Lung (tissue), 17 donors: ENCODE measurements at places on chromosomes 7 and 10. TPM values are rescaled to one million over a fixed set of nuclear protein-coding genes. Genes with fewer than 3 reads are reported as not detected.

The FIGNL1 gene
- total RNA-seq = 7.6 TPM

The ENTPD1 gene
- total RNA-seq = 20.9 TPM

The DPYSL4 gene
- 1.1 TPM for total RNA-seq

The TEX36 gene
- total RNA-seq = not detected

- no peak for DNase-seq
These were observed 48.4 kb upstream of the ST8SIA6 start for GRCh38 chr10:17502814-17503213.

DNA sequence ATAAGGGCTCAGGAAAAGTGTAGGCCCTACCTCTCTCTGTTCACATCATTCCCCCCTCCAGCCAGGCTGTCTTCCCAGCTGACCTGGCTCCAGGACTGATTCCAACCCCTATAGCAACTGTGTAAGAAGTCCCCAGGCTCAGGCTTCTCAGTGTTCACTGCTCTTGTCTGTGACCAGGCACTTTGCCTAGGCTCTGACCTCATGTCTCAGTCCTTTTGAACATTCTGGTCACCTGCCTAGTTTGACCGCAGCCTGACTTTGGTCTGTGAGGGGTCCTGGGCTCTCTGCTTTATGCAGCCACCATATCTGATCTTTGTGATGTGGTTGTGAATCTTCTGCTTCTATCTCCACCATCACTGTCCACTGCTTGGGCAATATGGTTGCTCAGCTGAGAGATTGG lies 24.5 kb downstream of the HIF1AN start:
- DNase-seq = no peak

DNA sequence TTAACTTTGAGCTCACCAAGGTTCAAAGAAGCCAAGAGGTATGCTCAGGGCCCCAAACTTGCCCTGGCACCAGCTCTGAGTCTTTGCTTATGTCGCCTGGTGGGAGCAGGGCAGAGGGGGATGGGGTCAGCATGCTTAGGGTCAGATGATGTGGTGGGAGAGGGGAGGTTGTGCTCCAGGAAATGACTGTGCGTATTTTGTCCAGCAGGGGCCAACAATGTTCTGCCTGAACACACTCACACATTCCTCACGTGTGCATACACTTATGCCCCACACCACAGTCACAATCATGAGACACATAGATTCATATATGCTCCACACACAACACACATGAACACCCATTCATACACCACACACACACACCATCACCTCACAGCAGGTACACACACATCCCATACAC lies 4.4 kb upstream of the RAMP3 start:
- DNase-seq = no peak

The GJD4 gene
- total RNA-seq = not detected

DNA sequence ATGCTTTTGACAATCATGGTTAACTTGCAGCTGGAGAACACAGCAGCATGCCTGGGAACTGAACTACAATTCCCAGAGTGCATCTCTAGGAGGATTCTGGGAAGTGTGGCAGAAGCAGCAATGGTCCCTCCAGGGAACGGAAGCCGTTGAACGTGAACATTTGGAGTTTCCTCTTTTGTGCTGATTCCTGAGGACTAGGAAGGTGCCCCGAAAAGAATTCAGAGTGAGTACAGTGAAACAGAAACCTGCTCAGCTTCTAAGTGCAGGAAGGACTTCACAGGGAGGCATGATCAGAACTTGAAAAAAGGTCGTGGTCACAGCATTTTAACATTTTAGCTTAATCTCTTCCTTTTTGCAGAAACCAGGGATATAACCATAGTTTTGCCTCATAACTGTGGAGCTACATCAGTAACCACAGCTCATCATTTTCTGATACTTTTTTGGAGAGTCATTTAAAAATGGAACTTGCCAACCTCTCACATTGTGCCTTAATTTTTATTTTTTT lies at the start of gene NUDT13:
Gene NUDT13, plus strand, starts transcription at position 111 of the 505 bp plus-strand sequence. CDS start 3,911 bp downstream, outside the sequence.
- DNase-seq = peak; percentile 92

GRCh38 chr7:108345710-108346336 lies 110.4 kb downstream of the NRCAM start:
- no peak for DNase-seq

- peak; percentile 64 for DNase-seq
These were observed 38.0 kb downstream of the INPP5A start for GRCh38 chr10:132575320-132576201.

DNA sequence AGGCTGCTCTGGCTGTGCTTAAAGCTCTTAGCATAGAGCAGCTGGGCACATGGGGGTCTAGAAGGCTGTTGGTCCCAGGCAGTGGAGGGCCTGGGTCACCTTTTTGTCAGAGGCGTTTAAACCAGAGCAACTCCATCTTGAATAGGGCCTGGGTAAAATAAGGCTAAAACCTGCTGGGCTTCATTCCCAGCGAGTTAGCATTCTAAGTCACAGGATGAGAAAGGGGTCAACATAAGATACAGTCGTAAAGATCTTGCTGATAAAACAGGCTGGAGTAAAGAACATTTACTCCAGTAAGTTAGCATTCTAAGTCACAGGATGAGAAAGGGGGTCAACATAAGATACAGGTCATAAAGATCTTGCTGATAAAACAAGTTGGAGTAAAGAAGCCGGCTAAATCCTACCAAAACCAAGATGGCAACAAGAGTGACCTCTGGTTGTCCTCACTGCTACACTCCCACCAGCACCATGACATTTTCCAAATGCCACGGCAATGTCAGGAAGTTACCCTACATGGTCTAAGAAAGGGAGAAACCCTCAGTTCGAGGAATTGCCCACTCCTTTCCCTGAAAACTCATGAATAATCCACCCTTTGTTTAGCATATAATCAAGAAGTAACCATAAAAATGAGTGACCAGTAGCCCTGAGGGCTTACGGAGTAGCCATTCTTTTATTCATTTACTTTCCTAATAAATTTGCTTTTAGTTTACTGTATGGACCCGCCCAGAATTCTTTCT lies 96.8 kb upstream of the PCBD1 start:
- no peak for DNase-seq

- no peak for DNase-seq
These were observed 167.0 kb upstream of the TCERG1L start for GRCh38 chr10:131478377-131478989.

- no peak for DNase-seq
These were observed 469.9 kb downstream of the CCSER2 start for GRCh38 chr10:84798312-84798711.

GRCh38 chr7:42471573-42472174 lies 234.7 kb upstream of the GLI3 start:
- no peak for DNase-seq

GRCh38 chr7:120273476-120273975 lies 551 bp downstream of the KCND2 start:
- peak; percentile 60 for DNase-seq

The CYP26C1 gene
- total RNA-seq = 0.77 TPM

The AP5Z1 gene
- total RNA-seq = 21.2 TPM

GRCh38 chr7:108239501-108240225 lies 109.5 kb upstream of the LAMB4 start:
- no peak for DNase-seq

- DNase-seq = no peak
These were observed 16.0 kb downstream of the PPP1R9A start for GRCh38 chr7:94923412-94923811.

DNA sequence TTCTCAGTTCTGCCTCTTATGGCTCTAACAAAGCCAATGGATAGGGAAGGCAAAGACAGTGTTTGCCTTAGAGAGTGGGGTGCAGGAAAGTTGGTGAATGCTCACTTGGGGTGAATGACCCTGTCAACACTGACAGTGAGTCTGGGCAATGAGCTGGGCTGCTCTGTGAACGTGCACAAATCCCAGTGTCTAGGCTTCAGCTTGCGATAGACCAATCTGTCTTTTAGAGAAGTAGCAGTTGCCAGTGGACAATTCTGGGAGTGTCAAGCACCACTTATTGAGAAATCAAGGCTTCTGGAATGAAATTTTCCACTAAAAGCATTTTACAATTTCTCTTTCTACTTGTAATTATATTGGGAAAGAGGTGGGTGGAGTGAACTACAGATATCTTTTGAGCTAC lies 141.4 kb downstream of the HERPUD2 start:
- DNase-seq = no peak

GRCh38 chr10:43772171-43772570 lies 123.5 kb upstream of the ZNF32 start:
- no peak for DNase-seq

- no peak for DNase-seq
These were observed 92.3 kb downstream of the RNF216 start for GRCh38 chr7:5689118-5689517.

The UCMA gene
- total RNA-seq = not detected

The DPCD gene
- 25.5 TPM for total RNA-seq

The AVPI1 gene
- total RNA-seq = 26.8 TPM

The ANKRD1 gene
- 5.7 TPM for total RNA-seq

- no peak for DNase-seq
These were observed 36.8 kb downstream of the SLC18A2 start for GRCh38 chr10:117277675-117278074.

DNA sequence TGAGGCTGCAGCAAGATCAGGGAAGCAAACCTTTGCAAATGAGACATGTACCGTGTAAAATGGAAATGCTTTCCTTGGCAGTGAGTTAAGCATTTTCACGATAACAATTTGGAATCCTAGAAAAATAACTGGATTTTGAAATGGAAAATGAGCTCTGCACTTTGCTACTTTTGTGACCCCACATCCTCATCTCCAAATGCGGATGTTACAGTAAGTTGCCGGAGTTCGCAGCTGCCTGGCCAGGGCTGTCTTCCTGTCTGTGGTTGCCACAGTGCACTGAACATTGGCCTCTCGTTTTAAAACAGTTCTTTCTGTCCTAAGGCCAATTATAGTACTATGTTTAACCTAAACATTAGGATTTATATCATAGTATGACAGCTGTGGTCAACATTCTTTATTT lies 136.2 kb upstream of the FZD8 start:
- no peak for DNase-seq

The SLC39A12 gene
- total RNA-seq = not detected

GRCh38 chr10:92965314-92965713 lies 95.3 kb upstream of the CYP26C1 start:
- DNase-seq = no peak

DNA sequence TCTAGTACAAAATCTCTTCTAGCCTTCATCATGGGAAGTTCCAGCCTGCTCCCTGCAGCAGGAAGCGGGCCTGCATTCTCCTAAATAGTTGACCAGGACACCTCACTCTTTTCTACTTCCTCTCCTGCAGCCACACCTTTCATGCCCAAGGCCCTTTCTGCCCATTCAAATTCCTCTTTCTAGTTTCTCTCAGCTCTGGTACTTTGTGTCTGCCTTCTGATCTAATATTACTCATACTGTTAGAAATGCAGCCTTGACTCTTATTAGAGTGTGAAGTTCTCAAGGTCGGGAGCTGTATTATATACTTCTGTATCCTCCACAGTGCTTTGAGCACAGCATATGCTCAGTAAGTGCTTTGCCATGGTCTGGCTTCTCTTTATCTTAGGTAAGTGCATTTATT lies 103.1 kb downstream of the PRKCQ start:
- DNase-seq = no peak

The MRC1 gene
- 161 TPM for total RNA-seq

- no peak for DNase-seq
These were observed 422.4 kb downstream of the PARD3 start for GRCh38 chr10:34392641-34393170.
